Stimulated activated naive CD4-positive, alpha-beta T cell treated with Interleukin-2 at 50 U/mL for 16 hours (primary cell): ENCODE measurements at places on chromosomes 3 and 15.

DNA sequence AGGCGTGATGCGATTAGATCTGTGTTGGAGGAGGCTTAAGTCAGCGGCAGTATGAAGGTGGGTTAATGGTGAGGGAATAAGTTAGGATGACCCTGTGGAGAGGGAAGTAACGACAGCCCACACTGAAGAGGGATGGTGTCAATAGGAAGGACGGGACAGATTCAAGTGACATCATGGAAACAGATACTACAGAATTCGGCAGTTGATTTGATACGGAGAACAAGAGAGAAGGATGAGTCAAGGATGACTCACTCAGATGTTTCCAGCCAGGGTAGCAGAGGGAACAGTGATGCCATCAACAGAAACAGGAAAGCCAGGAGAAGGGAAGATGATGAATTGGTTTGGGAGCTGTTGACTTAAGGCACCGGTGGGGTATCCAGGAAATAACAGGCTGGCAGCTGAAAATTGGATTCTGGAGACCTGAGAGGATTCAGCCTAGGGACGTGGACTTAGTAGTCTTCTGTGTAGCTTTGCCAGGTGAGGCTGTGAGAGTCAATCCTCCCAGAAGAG, 38.0 kb downstream of the SHC4 start:
- DNase-seq, result no peak

DNA sequence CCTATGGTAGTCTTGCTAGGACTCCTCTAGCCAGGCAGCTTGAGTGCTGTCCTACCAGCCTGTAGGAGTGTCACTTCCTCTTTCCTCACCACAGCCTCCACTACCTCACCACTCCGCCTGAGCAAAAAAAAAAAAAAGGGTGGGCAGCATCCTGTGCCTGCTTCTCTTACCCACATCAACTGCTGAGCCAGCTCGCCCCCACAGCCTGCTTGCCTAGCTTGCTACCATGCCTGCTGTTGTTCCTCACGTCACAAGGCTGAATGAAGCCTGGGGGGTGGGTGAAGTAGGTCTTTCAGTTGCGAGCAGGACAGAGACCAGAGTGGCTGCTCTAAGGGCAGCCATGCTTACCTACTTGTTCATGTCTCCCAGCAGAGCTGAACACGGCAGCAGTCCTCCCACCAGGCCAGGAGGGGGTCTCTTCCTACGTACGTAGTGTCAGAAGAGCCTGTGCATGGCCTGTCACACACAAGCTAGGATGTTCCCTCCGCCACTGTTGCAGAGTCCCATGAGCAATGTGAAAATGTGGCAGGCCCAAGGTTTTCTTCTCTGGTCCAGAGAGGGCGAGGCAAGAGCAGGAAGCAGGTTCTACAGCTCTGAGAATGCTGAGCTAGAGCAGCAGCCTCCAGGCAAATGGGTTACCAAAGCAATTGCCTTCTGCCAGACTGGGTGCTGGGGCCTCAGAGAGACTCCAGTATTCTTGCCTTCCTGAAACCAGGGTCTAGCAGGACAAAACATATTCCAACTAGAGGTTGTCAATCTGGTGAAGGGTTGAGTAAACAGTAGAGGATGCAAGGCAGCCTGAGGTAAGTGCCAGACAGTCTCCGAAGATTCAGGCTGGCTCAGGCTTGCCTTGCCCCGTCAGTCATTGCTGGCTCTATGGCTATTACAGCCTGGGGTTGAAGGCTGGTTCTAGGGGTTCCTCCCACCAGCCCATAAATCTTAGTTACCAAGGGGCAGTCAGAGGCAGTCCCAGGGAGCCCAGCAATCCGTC, 8.1 kb downstream of the PPM1M start:
- peak; percentile 91 for DNase-seq

DNA sequence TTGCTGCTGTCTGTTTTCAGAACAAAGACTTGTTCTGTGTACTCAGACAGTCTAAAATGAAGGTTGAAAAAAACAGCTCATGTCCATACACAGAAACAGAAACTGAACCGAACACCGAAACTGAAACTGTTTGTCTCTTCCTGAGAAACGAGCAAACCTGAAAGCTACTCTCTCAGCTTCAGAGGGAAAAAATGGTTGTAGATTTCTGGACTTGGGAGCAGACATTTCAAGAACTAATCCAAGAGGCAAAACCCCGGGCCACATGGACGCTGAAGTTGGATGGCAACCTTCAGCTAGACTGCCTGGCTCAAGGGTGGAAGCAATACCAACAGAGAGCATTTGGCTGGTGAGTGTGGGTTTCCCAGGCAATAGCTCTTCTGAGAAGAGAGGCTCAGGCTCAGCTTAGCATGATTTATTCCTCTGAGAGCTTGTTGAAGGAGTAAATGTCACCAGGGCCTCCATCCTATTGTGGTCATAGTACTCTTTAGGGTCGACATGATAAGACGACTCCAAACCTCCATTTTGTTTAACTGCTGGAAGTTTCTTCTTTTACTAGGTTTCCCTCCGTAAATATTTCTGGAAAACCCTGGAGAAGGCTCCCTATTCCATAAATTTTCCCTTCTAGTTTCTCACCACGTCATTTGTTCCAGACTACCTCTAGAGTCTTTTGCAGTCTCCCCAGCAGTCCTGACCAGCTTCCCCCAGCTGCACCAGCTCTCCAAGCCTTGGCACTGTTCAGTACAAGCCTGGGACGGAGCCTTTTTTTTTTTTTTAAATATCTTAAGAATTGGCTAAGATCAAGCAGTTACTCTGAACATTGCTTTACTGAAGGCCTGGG, at the start of gene RTP4:
Gene RTP4 (plus strand): TSS at position 135 of the 838 bp plus-strand sequence. CDS start 57 bp downstream, at position 192.
- DNase-seq, result peak; percentile 6

GRCh38 chr15:29939404-29939803, 117.1 kb upstream of the TJP1 start:
- no peak for DNase-seq

DNA sequence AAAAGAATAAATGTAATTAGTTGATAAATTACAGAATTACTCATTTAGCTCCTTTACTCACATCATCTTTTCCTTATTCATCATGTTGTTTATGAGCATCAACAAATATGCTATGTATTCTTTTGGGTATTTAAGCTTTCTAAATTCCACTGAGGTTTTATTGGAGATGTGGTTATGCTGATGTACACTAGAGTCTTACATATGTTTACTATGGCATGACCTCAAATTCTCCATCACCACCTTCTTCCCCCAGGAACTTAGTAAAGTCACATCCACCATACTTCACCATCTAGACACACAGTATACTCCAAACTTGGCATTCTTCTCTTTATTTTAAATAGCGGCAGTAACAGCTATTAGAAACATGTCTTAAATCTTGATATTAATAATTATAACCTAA, 74.1 kb upstream of the MELTF start:
- DNase-seq, result no peak

DNA sequence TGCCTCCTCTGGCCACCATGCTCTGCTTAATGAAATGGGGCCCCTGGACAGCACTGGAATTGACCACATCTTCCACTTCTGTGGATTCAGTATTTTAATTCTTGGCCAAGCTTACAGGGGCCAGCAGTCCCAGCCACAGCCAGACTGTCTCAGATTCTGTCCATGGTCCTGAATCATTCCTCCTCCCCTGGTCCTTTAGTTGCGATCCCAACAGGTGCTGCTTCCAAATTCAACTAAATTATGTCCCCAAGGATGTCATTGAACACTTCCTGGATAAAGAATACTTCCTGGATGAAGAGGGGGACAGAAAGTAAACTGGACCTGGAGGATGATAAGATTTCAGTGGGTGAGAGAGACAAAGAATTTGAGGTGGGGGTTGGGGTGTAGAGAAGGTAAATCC, 111.1 kb upstream of the FOXB1 start:
- DNase-seq, result no peak

- DNase-seq, result no peak
Observed at GRCh38 chr3:62587579-62588031, 214.3 kb upstream of the FEZF2 start.

GRCh38 chr3:72896996-72897757, 9.3 kb downstream of the GXYLT2 start:
- DNase-seq, result no peak
